ENCODE measurements at places on chromosomes 3 and 15.

DNA sequence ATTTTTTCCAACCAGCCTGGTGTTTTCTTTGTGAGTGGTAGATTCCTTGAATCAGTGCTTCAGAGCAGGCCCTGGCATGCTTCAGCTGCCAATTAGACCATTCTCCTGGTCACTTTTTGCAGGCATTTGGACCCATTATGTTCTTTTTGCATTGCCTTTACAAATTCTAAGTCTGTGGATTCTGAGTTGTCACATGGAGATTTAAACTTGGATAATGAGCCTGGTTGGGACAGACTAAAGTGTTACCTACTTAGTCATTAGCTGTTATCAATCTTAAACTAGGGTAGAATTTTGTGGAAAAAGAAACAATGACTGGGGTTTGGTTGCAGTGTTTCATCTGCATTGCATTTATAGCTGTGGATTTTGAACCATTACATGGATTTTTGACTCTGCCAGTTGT is 40.6 kb downstream of the ARHGEF26 start:
- peak; percentile 54 for DNase-seq

GRCh38 chr15:49860101-49860500 is 239.3 kb downstream of the DTWD1 start:
- DNase-seq, result peak; percentile 92

DNA sequence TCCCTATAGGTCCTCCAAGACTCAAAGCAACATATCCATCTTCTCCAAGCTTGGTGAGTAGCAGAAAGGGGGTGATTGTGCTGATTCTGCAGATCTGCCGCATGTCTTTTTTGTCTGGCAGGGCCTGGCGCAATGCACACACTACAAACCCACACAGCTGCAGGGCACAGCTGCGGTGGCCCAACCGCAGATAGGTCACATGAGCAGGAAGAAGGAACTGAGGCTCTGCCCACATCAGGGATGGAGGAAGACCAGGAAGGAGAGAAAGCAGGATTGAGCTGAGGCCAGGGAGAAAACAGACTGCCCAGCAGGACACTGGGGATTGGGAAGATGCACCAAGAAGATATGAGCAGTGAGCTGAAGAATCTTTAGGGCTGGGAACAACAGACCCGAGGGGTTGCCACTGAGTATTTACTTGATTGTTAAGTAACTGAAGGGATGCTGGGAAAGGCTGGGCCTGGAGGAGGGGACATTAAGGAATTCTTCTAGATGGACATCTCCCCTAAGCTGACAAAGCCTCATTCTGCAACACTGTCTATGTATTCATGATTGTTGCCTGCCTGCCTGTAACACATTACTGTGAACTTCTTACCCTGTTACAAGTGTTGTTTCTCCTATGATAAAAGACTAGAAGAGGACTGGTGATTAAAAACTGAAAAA is 126.7 kb downstream of the MYLK start:
- DNase-seq, result peak; percentile 11

GRCh38 chr3:69013253-69014021 is at the start of gene EOGT:
Gene EOGT, minus strand, starts transcription at chr3:69013684. Its CDS starts 3,838 bp downstream, at chr3:69009846.
- DNase-seq, result peak; percentile 77

GRCh38 chr3:150414959-150415358 is 6.9 kb downstream of the TSC22D2 start:
- peak; percentile 47 for DNase-seq

GRCh38 chr3:194579091-194579606 is 54.1 kb downstream of the TMEM44 start:
- DNase-seq, result peak; percentile 95

DNA sequence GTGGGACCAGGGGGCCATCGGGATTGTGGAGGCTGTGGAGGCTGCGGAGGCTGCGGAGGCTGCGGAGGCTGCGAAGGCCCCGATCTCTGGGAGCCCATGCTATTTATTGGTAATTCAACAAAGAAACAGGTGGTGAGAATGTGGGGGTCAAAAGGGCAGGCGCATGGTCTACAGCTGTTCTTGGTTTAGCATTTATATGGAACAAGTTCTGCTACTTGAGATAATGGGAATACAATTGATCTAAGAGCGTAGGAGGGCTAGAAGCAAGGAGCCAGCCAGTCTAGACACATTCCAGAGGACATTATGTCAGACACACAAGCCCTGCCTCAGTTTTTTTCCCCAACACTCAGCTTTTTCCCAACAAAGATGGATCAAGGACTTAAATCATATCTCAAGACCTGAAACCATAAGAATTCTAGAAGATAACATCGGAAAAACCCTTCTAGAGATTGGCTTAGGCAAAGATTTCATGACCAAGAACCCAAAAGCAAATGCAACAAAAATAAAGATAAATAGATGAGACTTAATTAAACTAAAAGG is 20.1 kb downstream of the C3orf80 start:
- DNase-seq, result peak; percentile 79

DNA sequence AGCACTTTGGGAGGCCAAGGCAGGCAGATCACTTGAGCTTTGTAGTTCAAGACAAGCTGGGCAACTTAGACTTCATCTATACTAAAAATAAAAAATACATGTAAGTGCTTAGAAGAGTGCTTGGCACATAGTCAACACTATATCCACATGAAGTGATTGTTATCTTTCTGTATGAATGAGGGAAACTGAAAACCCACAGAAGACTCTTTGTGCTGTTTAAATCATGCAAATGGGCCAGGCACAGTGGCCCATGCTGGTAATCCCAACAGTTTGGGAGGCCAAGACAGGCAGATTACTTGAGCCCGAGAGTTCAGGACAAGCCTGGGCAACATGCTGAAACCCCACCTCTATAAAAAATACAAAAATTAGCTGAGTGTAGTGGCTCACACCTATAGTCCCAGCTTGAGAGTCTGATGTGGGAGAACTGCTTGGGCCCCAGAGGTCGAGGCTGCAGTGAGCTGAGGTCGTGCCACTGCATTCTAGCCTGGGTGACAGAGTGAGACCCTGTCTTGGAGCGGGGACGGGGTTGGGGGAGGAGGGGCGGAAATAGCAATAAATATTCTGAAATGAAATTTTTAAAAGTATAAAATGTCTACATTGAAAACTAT is 129.7 kb downstream of the NR2E3 start:
- DNase-seq, result no peak

DNA sequence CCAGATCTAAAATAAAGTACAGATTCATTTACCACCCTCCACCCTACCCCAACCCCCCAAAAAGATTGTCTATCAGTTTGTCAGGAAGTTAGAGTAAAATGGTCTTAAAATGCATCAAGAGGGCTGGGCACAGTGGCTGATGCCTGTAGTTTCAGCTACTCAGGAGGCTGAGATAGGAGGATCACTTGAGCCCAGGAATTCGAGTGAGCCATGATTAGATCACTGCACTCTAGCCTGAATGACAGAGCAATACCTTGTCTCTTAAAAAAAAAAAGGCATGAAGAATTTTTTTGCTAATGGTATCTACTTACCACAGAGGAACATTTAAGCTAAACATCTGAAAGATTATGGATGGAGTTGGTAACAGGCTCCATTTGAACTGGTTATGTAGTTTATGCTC is 71.0 kb downstream of the RBM6 start:
- peak; percentile 37 for DNase-seq

DNA sequence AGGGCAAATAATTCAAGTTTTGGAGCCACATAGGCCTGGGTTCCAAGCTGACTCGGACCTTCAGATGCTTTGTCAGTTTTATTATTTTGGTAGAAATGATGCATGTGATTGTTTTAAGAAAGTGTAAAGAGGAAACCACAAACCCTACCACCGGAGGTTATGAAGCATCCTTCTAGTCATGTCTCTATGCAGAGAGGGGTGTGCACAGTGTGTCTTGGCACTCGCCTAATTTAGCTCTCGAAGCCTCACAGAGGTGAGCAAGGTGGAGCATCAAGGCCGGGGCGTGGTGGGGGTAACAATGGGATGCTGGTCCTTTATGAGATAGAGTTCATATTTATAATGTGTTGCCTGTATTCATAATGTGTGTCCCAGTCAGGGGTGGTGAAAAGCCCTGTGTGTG is 63.7 kb upstream of the SMAD6 start:
- DNase-seq, result no peak

DNA sequence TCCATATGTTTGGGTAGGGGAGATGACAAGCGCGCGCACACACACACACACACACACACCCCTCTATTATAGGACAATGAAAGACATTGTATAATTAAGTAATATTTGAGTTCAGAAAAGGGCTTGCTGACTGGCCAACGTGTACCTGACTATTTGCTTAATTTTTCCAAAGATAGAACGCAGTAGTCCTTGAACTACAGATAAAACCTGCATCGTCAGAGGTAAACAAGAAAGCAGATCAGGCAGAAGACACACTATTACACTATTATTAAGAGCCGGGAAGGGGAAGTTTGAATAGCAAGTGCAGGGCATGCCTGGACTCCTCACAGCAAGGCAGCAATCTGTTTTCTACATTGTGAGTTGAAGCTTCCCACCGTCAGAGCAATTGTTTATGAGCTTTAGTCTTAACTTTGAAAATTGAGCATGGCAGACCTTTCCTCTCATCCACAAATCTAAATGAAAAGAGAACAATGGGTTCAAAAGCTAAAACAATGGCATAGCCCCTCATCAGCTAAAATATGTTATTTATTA is 427.7 kb downstream of the GABRG3 start:
- DNase-seq, result no peak

GRCh38 chr3:132318451-132318850 is 1.2 kb downstream of the ACP3 start:
- DNase-seq, result peak; percentile 43

DNA sequence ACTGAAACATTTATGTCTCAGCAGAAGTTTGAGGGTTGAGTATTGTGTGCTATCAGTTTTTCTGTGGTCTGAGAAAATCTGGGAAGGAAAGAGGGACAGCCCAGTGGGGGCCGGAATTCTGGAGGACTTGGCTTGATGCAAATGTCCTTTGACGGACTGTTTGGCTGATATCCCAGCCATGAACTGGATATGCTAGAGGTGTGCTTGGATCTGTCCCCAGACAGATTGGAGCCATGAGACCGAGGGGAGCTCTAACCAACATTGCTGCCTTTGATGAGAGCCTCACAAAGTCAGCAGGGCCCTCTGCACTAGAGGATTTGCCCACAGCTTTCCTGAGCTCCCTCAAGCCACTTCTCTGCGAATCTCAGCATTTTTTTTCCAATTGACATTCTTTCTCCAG is 405.6 kb downstream of the NTRK3 start:
- DNase-seq, result peak; percentile 83

DNA sequence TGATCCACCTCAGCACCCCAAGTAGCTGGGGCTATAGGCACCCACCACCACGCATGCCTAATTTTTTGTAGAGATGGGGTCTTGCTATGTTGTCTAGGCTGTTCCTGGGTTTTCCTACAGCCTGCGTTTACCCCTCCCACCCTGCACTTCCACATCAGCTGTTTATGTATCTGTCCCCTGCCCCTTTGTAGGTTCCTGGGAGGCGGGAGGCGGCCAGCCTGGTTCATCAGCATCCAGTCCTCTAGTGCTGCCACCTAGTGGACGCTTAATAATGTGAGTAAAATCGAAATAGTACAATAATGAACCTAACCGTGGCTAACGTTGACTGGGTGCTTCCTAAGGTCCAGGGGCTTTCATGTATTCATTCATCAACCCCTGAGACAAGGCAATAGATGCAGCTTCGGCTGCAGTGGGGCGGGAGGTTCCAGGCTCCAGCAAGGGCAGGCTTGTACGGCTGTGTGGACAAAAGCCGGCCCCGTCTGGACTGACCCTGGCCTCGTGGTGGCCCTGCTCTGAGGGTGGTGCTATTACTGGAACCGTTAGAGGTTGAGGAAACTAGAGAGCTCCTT is 1.2 kb upstream of the LCTL start:
- DNase-seq, result peak; percentile 50

DNA sequence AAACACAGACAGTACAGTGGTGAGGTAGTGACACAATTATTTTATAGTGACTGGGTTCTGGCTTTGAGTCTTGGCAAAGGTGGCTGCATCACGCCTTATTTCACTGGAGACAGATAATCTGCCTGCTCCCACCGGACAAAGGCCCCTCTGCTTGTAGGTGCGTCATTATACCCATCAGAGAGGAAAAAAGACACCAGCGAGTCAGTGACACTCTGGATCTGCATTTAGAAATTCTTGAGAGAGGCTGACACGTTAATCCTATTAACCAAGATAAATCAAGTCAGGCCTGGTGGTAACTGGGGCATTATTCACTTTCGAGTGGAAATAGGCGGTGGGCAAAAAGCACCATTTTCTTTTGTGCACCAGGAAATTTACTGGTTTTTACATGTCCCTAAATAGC is 76.2 kb downstream of the NR2F2 start:
- no peak for DNase-seq

DNA sequence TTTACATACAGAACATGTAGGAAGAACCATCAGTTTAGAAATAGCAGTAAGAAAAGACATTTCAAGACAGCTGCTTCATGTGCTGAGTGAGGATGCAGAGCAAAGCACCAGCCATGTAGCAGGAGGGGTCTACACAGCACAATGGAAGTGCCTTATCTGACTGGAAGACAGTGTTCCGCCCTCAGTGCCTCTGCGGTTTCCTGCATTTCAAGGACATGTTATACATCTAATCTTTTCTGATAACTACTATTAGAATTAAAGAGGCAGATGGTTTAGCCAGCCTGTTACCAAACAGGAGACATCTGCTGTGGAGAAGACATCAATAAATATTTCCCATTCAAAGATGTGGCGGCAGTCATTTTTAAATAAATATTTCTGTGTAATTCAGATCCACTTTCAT is 10.6 kb downstream of the LSG1 start:
- DNase-seq, result no peak

DNA sequence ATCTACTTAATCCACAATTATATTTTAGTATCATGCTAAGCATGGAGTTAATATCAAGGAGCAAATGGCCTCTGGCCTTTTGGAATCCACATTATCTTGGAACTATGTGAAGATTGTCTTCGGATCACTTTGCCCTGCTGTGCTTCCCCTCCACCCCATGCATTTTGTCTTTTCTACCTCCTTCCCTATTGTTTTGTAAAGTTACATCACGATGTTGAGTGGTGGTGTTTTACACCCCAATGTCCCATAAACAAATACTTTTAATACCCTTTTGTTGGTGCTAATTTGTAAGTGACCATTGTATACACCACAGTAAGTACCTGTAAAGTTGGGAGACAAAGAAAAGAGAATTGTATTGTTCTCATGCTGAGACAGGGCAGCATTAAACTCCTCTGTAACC is 258.4 kb upstream of the ZNF717 start:
- no peak for DNase-seq

DNA sequence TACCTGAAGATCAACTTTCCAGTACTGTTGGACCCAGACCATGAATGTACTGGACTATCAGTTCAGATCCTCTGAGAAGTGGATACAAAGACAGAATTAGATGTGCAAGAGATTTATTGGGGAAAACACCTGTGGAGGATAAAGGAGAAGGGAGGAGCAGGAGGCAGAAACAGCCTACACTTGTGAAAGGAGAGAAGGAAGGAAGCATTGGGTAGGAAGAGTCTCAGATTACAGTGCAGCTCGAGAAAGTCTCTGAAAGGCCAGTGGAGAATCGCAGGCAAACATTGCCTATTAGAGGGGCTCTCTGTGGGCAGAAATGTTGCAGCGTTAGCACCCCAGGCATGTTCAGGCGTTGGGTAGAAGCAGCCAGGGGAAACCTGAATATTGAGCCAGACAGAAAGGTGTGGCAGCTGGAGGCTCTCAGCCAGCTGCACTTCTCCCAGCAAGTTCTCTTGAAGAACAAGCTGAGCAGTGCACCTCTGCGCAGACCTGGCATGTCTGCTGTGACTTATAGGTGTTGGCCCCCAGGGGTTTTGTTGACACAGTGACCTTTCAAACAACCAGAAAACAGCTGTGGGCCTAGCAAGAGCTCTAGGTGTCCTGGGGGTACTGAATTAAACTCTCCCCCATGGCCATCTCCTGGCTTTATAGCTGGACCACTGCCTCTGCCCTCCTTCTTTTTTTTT is 7.0 kb downstream of the CHST14 start:
- DNase-seq, result no peak

Measured in astrocyte (in vitro differentiated cells and primary cell).